Hippocampal formation (tissue), 2 donors: ENCODE measurements at places on chromosomes 2 and 18.

DNA sequence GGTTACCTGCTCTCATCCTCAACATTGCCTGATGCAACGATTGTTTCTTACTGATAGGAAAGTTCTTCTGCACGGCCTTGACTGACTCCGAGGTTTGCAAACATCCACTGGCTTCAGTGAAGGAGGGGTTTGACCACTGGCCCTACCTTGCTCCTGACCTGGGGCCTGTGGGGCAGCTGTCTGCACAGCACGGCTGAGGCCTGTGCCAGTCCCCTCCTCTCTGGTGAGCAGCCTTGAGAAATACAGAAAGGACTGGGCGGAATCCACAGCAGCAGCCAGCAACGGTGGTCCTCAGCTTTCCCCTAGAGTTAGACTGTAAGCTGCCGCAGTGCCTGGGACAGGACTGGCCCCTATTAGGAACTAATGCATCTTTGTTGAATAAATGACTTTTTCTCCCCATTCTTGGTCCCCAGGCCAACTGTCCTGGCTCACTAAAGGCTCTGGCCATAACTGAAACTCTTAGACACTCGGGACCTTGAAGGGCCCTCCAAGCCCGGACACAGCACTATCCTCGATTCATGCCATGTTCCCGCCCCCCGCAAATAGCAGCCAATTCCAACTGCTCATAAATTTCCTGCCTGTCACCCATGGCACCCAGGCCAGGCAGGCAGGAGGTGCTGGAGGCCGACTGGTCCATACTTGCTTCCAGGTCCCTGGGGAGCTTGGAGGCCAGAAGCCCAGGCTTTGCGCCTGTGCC lies 26.7 kb downstream of the ATOH8 start:
- DNase-seq, result no peak

GRCh38 chr2:52345082-52345481 lies 1313.2 kb upstream of the NRXN1 start:
- no peak for DNase-seq

DNA sequence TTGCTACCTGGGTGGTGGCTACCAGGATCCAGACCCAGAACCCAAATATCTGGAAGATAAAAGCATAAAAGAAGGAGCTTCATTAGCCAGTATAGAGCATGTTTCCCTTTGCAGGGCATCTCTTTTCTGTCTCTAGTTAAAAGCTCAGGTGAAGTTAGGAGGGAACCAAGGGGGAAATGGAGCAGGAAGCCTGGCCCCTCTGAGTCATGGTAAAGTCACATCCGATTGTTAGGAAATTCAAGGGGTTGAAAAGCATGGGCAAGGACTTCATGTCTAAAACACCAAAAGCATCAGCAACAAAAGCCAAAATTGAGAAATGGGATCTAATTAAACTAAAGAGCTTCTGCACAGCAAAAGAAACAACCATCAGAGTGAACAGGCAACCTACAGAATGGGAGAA lies 126.9 kb downstream of the RPIA start:
- no peak for DNase-seq

- DNase-seq, result no peak
Measured at GRCh38 chr18:56083097-56083521, 495.1 kb upstream of the TCF4 start.

- no peak for DNase-seq
Measured at GRCh38 chr2:44833171-44834069, 108.1 kb upstream of the SIX3 start.

DNA sequence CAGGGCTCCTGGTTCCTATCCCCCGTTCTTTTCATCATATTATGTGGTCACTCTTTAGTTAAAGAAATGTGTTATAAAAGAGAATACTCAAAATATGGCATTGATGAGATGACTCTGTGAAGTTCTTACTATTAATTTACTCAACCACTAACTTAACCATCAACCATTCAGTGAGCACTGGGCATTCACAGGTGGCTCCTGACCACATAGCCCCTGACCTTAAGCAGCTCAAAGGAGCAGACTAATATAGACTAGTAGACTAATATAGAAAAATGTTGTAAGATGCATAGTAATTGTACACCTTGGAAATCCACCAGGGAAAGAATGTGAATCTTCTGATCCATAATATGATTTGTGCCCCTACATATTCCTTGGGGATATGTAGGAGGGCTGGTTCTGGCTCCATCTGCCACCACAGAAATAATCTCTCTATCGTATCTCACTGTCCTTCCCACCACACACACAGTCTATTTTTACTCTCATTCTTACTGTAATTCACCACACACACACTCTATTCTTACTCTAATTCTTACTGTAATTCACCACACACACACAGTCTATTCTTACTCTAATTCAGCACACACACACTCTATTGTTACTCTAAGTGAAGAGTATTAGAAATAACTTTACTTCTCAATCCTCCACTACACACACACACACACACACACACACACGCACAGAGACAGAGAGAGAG lies 188.9 kb upstream of the ITGA4 start:
- DNase-seq, result no peak

- DNase-seq, result no peak
Measured at GRCh38 chr2:53945538-53945937, 25.3 kb downstream of the PSME4 start.

- DNase-seq, result no peak
Measured at GRCh38 chr2:88538362-88538917, 85.9 kb upstream of the FOXI3 start.

GRCh38 chr2:120109186-120110061 lies 96.5 kb downstream of the EPB41L5 start:
- DNase-seq, result no peak

- DNase-seq, result no peak
Measured at GRCh38 chr2:146038014-146038413, 1518.1 kb upstream of the ZEB2 start.
